Tongue (tissue), 3 donors: ENCODE measurements at places on chromosomes 12 and 14. TPM values are rescaled to one million over a fixed set of nuclear protein-coding genes. Genes with fewer than 3 reads are reported as not detected.

The DDN gene
- total RNA-seq = 2.4 TPM

The LTBR gene
- total RNA-seq = 34.5 TPM

DNA sequence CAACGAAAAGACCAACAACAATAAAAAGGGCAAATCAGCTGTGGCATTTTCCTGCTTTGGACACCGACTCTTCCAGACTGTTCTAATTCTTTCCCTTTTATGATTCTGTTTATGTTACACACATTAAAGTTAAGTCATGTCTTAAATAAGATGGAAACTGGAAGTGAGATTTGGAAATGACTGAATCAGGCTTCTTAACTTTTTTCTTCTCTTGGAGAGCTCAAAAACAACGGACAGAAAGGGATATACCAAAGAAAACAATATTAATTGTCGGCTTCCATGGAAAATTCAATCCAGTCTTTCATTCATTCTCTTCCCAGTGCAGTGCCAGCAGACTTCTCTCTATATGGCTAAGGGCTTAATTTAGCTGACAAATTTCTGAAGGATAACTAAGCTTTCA, 214.9 kb upstream of the DDHD1 start:
- DNase-seq = peak; percentile 62

- DNase-seq = no peak
These were observed 148.4 kb upstream of the SYT10 start for GRCh38 chr12:33587784-33588712.

- peak; percentile 53 for DNase-seq
These were observed 23.6 kb upstream of the USP44 start for GRCh38 chr12:95574799-95575452.

DNA sequence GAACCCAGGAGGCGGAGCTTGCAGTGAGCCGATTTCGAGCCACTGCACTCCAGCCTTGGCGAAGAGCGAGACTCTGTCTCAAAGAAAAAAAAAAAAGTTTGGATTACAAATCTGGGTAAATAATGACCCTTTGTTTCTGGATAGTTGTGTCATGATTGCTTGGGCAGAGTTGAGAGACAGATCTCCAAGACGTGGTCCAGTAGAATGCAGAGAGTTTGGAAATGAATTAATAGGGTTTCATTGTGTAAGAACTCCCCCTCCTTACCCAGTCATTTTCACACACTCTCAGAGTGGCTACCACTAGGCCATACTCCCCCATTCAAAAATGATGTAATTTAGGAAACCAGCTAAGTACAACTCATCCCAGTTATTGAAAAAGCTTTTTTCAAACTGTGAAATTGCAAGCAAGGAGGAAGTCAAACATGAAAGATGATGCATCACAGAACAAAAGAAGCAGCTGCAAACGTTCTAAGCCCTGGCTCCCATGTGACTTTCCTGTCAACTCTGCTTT, 1331.9 kb downstream of the AACS start:
- DNase-seq = peak; percentile 77

- no peak for DNase-seq
These were observed 71.6 kb downstream of the BBS10 start for GRCh38 chr12:76276499-76277151.
